ENCODE measurements at places on chromosomes 1 and 21. TPM values are rescaled to one million over a fixed set of nuclear protein-coding genes. Genes with fewer than 3 reads are reported as not detected.

Gene RWDD3
- total RNA-seq, result 6.9 TPM

Gene FCMR
- total RNA-seq, result 1.6 TPM

Gene NOS1AP
- 0.59 TPM for total RNA-seq

Gene KCNN3
- total RNA-seq, result 0.19 TPM

Gene FABP3
- total RNA-seq, result 2.4 TPM

Gene COL16A1
- 92.6 TPM for total RNA-seq

Gene CHI3L1
- total RNA-seq, result 3,366 TPM

Gene MNDA
- total RNA-seq, result not detected

Gene RTCA
- 26.8 TPM for total RNA-seq

Gene BTBD8
- total RNA-seq, result 2.1 TPM

Gene IFI44L
- 21.1 TPM for total RNA-seq

Gene ZNF684
- total RNA-seq, result 1.2 TPM

Gene CELA2A
- not detected for total RNA-seq

Gene DDAH1
- total RNA-seq, result 15.6 TPM

Gene SMIM34
- total RNA-seq, result not detected

Gene FBLIM1
- total RNA-seq, result 121 TPM

Gene IL10RB
- 35.3 TPM for total RNA-seq

Gene CRYAA
- not detected for total RNA-seq

Gene AMY1A
- total RNA-seq, result not detected

Gene LCE2C
- not detected for total RNA-seq

Gene ZNF695
- total RNA-seq, result 0.20 TPM

Gene NLRP3
- total RNA-seq, result not detected

Gene SLC5A3
- 5.8 TPM for total RNA-seq

Gene ZNF281
- total RNA-seq, result 8.7 TPM

Gene BARHL2
- total RNA-seq, result not detected

Gene RCSD1
- total RNA-seq, result 1.7 TPM

Gene TNFRSF8
- total RNA-seq, result 0.05 TPM

Gene GPR25
- not detected for total RNA-seq

Gene E2F2
- 0.15 TPM for total RNA-seq

Gene CD34
- total RNA-seq, result 6.1 TPM

Gene APOBEC4
- not detected for total RNA-seq

Gene PGLYRP4
- not detected for total RNA-seq

Gene MTF2
- total RNA-seq, result 4.2 TPM

Gene AUNIP
- 0.20 TPM for total RNA-seq

Gene SPOCD1
- total RNA-seq, result 18.3 TPM

Gene PFDN2
- total RNA-seq, result 36.8 TPM

Gene USH2A
- total RNA-seq, result not detected

Gene RHBDL2
- total RNA-seq, result not detected

Gene PLPPR4
- total RNA-seq, result 0.20 TPM

Gene C1orf56
- total RNA-seq, result 3.4 TPM

Gene IGSF9
- total RNA-seq, result not detected

Gene OR2AK2
- total RNA-seq, result not detected

Gene BSND
- not detected for total RNA-seq

Gene TDRD5
- total RNA-seq, result not detected
